Effector memory CD4-positive, alpha-beta T cell (primary cell): ENCODE measurements at places on chromosomes 1 and 21.

GRCh38 chr1:232658386-232658785, 28.5 kb upstream of the SIPA1L2 start:
- DNase-seq = no peak

- no peak for DNase-seq
Observed at GRCh38 chr1:78165816-78166215, 120.0 kb downstream of the GIPC2 start.

GRCh38 chr21:26148071-26148839, 22.3 kb downstream of the APP start:
- no peak for DNase-seq

- no peak for DNase-seq
Observed at GRCh38 chr1:81452693-81453366, 347.9 kb upstream of the ADGRL2 start.

DNA sequence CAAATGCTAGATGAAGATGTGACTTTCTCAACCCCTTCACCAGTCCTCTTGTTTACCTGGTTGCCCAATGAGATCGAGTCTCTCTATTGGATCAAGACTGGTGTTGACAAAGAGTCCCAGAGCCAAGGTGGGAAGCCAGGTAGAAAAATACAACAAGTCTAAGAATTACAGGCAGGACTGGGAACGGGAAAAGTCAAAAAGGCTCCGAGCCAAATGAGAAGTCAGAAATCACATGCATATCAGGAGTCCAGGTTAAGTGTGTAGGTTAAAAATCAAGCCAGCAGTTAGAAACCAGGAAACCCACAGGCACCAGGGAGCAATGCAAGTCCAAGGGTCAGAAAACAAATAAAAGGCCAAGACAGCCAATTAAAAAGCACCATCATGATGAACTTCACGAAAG, 27.4 kb upstream of the DUSP23 start:
- DNase-seq = no peak

- DNase-seq = no peak
Observed at GRCh38 chr1:211472724-211473123, 19.2 kb downstream of the RD3 start.

DNA sequence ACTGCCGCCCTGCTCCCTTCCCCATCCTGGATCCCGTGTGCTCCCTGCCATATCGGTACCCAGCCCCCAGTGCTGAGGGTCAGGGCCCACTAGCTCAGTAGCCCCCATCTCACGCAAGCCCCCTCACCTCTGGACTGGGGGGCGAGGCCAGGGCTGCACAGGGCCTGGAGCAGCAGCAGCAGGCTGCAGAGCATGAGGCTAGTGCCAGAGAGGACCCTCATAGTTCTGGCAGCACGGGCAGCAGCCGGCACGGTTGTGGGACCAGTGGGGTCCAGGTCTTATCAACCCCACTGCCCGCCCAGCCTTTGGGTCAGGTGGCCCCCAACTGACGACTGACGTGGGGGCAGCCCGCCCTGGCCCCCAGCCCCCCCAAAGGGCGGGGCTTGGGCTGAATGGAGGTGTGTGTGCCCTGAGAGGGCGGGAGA, at the start of gene MATN1:
Gene MATN1, minus strand, starts transcription at position 255 of the 425 bp plus-strand sequence. Its CDS starts 34 bp downstream, at position 221.
- DNase-seq = no peak

DNA sequence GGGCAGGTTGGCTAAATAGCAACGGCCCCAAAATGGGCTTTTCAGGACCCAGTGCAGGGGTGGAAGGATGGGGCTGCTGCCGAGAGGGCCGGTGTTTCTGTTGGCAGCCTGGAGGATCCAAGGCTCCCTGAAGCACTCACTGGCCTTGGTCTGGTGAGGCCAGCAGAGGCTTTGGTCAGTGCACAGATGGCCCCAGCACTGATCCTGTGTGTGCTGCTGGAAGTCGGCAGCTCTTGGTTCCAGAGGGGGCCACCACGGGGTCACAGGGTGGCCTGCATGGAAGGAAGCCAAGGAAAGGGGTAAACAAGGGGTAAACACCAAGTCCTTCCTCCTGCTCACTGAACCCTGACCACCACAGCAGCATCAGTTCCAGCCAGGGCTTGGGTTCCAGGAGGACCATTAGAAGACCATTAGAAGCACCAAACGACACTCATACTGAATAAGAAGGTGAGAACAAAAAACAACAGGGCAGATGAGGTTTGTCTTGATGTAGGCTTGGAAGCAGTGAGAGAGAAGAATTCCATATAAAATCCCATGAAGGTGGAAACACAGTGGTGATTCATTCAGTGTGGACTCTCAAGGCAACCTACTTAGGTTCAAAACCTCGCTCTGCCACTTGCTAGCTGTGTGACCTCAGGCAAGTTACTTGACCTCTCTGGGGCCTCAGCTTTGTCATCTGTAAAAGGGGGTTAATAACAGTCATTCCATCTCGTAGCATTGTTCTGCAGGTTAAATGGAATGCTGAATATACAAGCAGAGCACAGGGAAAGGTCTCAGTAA, 184.5 kb downstream of the RUNX1 start:
- DNase-seq = no peak
